NCI-H460 (cell line): ENCODE measurements at places on chromosomes 5 and 9. TPM values are rescaled to one million over a fixed set of nuclear protein-coding genes. Genes with fewer than 3 reads are reported as not detected.

GRCh38 chr5:38783011-38783561 lies 62.7 kb upstream of the OSMR start:
- DNase-seq = peak; percentile 71

DNA sequence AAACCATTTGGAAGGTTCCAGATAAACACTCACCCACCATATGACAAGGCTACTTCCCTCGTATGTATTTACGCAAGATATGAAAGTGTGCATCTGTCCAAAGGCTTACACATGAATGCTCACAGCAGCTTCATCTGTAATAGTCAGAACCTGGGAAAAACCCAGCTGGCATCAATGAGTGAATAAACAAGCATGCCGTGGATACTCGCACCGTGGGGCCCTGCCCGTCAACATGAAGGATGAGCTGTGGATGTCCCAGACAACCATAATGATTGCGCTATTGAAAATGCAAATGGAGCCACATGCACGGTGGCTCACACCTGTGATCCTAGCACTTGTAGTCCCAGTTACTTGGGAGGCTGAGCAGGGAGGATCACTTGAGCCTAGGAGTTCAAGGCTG lies 60.6 kb upstream of the FCN1 start:
- no peak for DNase-seq

DNA sequence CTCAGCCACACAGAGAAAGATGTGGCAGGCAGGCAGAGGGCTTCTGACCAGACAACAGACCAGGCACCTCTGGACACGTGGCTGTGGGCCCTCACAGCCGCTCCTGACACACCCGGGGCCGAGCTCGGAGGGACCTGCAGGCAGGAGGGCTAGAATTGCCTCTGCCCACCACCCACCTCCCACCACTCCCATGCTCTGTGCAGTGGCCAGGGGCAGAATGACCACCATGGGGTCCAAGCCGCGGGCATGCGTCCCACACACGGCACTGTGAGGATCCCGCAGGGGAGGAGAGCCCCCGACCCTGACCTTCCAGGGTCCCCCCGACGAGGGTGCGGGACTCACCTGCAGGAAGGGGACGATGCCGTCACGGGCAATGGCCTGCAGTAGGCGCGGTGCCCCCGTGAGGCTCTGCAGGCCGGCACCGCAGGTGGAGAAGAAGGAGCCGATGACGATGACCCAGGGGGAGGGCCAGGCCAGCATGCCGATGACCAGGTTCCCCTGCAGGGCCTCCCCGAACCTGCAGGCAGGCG lies 34.3 kb downstream of the SLC12A7 start:
- DNase-seq = no peak

- peak; percentile 82 for DNase-seq
These were observed at the start of gene SEMA6A for GRCh38 chr5:116574367-116575325. Gene SEMA6A, minus strand, starts transcription at chr5:116574823. Its CDS starts 69,879 bp downstream, at chr5:116504944.

DNA sequence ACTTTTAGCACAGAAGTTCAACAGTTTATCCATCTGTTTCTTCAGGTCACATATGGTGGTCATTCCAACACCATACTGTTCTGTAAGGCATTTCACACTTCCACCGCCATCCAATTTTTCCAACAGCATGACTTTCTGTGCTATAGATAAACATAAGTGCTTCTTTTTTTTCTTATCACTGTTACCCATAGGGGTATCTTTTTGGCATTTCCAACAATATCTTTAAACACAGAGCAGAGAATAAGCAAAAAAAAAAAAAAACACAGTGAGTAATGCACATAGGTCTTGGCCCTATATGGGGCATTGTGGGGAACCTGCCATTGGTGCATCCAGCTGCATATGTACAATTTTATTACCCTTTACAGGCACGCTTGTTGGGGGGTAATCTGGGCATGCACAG lies 12.2 kb upstream of the ZNF367 start:
- no peak for DNase-seq

Gene NXNL2
- 0.17 TPM in 1 of 2 replicates, not detected in the other for total RNA-seq

Gene TMEM203
- total RNA-seq = 38.8 and 39.8 TPM in 2 replicates

Gene LHX6
- 0.10 and 0.98 TPM in 2 replicates for total RNA-seq

Gene LCN9
- total RNA-seq = not detected in 2 replicates
